ENCODE measurements at places on chromosomes 13 and 19.

DNA sequence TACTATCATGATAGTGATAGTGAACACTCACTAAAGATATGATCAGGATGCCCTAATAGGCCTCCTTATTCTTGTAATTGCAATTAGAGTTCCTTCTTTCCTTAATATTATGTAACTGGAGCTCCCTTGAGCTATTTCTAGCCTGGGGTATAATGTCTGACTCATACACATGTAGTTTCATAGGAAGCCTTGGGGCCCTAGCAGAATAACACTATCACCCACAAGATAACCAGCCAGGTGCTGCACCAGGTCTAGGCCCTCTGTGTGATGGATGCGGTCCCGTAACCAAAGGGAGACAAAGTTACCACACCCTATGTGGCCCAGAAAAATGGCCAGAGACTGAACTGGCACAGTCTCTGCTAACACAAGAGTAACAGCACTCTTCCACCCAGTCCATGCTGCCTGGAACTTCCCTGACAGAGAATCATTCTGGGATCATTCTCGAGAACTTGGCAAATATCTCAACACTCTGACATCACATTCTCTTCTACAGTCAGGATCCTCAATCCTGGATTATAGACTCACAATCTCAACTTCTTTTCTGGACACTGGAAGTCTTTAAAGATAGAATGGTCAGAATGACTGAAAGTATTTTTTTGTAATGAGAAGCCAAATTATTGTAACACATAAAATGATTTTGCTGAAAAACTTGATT lies 32.6 kb upstream of the IGFL4 start:
- DNase-seq = no peak

- no peak for DNase-seq
These were observed 26.3 kb upstream of the SLC15A1 start for GRCh38 chr13:98778749-98779148.

DNA sequence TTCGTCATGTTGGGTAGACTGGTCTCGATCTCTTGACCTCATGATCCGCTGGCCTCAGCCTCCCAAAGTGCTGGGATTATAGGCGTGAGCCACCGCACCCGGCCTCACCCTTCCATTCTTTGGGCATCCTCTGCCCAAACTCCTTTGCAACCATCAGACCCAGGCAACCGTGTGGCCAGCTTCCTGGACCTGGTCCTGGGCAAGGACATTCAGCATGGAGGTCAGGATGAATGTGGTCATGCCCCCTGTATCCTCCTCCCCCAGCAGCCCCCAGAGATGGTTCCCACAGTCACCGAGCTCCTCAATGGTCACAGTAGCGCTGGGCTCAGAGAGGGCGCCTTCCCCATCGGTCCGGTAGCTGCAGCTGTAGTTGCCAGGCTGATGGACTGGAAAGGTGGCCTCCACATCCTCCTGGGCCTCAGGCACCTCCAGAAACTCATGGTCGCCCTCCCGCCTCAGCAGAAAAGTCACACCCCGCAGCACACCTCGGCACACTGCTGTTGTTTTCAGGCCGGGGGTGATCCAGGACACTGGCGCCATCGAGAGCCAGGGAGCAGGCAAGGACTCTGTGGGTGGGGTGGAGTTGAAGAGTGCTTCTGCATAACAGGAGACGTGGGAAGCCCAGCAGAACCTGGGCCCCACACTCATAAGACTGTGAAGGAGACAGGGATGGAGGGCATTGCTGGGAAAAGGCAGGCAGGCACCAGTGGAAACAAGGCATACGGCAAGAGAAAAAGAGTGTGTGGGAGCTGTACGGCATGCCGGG lies 1.1 kb downstream of the A1BG start:
- DNase-seq = no peak

DNA sequence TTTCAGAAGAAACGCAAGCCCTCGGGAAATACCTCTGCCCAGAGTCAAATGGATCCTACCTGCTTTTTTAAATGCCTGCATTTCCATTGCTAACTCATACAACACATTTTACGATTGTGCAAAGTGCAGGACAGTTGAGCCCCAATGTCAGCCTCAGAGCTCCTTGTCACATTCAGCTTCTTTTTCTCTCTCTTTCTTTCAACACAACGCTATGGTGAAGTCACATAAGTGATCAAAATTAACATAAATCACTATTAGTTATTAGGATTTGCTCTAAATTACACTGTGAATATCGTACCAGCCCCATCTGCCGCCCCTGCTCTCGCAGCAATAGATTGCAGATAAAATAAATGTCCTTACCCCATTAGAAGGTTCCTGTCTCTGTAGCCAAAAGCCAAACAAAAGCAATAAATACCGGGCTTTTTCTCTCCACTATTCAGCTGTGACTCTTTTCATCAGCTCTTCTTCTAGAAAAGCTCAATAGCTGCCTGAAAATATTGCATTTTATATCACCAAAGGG lies 8.8 kb downstream of the POU4F1 start:
- DNase-seq = no peak

- DNase-seq = no peak
These were observed 13.1 kb downstream of the DNM2 start for GRCh38 chr19:10730932-10731331.

DNA sequence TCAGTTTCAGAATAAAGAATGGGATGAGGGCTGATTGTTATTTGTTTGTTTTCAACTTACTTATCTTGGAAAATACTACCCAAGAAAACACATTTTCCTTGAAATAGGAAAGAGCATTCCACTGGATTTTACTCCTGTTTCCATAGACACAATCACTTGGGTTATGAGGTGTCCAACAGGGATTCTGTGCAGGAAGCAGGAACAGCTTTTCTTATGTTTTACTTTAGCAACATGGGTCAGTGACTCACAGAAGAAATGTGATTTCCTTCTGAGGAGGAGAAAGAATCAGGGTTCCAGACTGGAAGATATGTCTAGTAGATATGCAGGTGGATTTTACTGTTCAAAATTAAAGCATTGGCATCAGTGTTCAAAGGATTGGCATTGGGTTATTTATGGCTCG lies 180.8 kb upstream of the GPC6 start:
- no peak for DNase-seq

- no peak for DNase-seq
These were observed 64.0 kb downstream of the ALOX5AP start for GRCh38 chr13:30799356-30799824.

- DNase-seq = no peak
These were observed 95.9 kb upstream of the ZNF536 start for GRCh38 chr19:30276011-30276882.

- DNase-seq = no peak
These were observed 98.5 kb downstream of the MIPEP start for GRCh38 chr13:23790577-23791170.

DNA sequence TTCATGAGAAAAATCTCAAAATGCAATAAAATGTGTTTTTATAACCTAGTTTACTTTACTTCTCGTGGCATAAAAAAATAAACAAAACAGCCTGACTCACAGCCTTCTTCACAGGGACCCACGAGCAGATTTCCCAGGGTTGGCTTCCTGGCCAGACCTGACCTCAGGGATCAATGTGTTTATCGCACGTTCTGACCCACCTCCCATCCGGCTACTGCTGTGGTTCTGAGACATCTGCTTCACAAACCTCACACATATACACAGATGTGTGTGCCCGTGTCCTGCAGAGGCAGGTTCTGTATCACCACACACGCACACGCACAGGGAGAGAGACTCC lies 118.3 kb downstream of the COL4A2 start:
- DNase-seq = no peak

- no peak for DNase-seq
These were observed 21.9 kb downstream of the ZNF763 start for GRCh38 chr19:11986754-11987153.

- DNase-seq = no peak
These were observed 9.9 kb downstream of the COL4A1 start for GRCh38 chr13:110297011-110297410.

GRCh38 chr13:85498774-85499173 lies 300.4 kb downstream of the SLITRK6 start:
- DNase-seq = no peak

GRCh38 chr13:80048030-80048429 lies 292.9 kb downstream of the SPRY2 start:
- no peak for DNase-seq

- no peak for DNase-seq
These were observed 154.5 kb upstream of the SOX1 start for GRCh38 chr13:111912453-111912866.

- peak; percentile 46 for DNase-seq
These were observed 17.2 kb downstream of the CRTC1 start for GRCh38 chr19:18700501-18701249.

DNA sequence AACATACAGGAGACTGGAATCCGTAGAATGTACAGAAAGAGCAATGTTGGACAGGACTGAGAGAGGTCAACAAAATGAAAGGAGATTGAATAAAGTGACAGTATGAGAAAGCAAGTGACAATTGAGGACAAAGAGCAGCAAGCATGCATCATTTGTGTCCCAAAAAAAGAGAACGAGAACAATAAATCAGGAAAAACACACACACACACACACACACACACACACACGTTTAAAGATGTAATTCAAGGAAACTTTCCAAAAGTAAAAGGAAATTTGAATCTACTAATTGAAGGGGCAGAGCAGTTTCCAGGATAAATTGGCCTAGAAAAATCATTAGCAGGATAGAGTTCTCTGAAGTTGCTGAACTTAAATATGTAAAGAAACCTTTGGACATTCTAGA lies 16.9 kb downstream of the DPY19L3 start:
- DNase-seq = no peak

GRCh38 chr19:1736927-1737326 lies 16.4 kb upstream of the ONECUT3 start:
- no peak for DNase-seq

GRCh38 chr13:98349731-98350305 lies 172.7 kb upstream of the RNF113B start:
- DNase-seq = no peak

GRCh38 chr13:102536695-102537485 lies 59.9 kb upstream of the TPP2 start:
- DNase-seq = no peak

DNA sequence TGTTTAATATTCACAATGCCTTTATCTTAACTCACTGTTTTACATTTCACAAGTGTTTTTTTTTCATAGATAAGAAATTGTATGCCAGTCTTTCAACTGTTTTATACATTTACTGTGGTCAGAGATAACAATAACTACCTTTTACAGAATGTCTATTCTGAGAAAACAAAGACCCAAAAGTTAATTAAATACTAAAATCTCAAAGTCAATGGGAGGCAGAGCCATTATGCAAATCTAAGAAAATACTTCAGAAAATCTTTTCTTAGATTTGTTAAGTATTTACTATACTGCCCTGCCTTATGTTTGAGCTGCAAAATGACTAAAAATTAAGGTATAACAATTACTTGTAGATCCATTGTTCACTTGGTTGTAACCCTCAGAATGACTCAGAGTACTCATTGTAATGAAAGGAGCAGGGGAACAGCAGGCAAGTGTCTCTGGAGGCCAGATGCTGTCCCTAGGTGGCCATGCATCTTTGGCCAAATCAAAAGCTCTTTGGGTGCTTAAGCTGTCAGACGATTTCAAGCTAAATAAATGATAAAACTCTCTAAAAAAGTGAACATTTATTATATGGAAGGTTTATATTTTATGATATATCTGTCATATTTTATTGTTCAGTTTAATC lies 770.1 kb upstream of the PCDH20 start:
- no peak for DNase-seq

DNA sequence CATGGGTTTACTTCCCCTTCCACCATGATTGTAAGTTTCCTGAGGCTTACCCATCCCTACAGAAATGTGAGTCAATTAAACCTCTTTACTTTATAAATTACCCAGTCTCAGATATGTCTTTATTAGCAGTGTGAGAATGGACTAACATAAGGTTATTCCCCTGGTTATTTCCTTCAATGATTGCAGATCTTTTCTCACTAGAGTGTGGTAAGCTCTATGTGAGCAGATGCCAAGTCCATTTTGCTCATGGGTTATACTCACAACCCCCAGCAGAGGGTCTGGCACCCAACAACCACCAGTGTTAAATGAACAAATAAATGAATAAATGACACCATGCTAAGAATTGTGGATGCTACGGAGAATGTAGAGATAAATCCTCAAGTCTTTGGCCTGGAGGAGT lies 472.8 kb downstream of the LIG4 start:
- DNase-seq = no peak

- no peak for DNase-seq
These were observed 4.0 kb downstream of the KLK1 start for GRCh38 chr19:50819636-50820035.

DNA sequence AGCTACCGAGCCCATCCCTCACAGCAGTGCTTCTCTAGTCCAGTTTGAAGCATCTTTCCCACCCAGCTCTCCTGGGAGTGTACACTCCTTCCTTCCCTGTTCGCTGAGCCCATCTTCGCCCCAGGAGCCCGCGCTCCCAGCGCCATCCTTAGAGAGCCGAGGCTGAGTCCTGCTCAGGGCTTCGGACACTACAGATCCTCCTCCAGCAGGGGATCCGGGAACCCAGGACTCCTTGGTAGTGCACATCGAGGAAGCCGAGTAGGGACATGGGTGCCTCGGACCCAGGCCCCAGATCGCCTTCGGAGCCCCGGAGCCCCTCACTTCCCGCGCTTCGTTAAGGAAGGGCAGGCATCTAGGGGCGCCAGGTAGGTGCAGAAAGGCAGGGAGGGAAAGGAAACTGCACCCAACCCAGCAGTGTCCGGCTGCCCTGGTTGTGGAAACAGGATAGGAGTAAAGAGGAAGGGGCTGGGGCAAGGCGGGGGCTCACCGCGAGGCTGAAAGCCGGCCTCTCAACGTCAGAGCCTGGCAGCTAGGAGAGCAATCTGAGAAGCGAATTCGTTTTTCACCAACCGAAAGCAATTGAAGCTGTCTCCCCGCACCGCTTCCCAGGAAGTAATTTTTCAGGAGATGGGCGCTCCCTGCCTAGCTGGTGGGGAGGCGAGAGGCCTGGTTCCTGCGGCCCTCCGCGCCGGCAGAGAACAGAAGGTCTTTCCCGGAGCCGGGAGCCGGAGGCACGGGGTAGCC lies 1.0 kb downstream of the PDX1 start:
- DNase-seq = no peak

DNA sequence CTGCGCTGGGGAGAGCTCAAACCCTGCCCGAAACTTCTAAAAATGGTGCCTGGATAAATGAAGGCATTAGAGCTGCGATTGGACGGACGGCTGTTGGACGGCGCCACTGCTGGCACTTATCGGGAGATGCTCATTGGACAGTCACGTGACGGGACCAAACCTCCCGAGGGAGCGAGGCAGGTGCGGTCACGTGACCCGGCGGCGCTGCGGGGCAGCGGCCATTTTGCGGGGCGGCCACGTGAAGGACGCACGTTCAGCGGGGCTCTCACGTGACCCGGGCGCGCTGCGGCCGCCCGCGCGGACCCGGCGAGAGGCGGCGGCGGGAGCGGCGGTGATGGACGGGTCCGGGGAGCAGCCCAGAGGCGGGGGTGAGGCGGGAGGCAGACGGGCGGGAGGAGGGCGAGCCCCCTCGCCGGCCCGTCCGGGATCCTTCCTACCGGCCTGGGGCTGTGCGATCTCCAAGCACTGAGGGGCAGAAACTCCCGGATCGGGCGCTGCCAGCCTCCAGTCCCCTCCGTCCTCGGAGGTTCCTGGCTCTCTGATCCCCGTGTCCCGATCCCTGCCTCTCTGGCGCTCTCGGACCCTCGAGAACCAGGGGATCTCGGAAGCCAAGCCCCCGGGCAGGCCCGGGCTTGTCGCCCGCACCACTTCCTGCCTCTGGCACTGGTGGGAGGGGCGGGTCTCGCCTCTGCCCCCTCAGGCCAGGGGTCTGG lies at the start of gene BAX:
Gene BAX, plus strand, starts transcription at position 281 of the 713 bp plus-strand sequence. Its CDS starts 54 bp downstream, at position 335.
- peak; percentile 79 for DNase-seq

- DNase-seq = no peak
These were observed 18.2 kb downstream of the FGF9 start for GRCh38 chr13:21689097-21689496.

Data from T-helper 22 cell (primary cell).